ENCODE measurements at places on chromosomes 2 and 18.

DNA sequence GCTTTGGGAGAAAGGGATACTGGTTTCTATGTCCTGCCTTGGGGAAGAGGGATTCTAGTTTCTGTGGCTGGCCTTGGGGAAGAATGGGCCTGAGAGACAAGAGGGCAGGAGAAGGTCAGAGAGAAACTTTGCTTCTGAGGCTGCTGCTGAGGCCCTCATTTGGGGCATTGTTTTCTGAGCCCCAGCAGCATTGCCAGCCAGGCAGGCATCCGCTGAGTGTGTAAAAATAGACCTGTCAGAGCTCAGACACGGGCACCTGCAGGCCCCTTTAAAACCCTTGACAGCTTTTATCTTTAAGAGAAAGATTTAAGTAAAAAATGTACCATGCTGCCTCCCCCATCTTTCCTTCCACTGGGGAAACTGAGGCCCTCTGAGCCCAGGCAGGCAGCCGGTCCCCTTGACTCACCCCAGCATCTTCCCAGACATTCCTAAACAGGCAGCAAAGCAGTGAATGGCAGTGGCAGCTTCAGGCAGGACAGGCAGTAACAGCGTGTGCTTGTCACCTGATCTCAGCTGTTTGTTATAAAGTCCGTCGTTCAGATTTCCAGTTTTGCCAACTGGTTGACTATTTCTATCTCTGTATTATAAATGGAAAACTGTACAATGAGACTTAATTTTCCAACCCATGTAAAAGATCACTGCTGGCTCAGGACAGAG is 27.6 kb downstream of the MLPH start:
- DNase-seq, result no peak

DNA sequence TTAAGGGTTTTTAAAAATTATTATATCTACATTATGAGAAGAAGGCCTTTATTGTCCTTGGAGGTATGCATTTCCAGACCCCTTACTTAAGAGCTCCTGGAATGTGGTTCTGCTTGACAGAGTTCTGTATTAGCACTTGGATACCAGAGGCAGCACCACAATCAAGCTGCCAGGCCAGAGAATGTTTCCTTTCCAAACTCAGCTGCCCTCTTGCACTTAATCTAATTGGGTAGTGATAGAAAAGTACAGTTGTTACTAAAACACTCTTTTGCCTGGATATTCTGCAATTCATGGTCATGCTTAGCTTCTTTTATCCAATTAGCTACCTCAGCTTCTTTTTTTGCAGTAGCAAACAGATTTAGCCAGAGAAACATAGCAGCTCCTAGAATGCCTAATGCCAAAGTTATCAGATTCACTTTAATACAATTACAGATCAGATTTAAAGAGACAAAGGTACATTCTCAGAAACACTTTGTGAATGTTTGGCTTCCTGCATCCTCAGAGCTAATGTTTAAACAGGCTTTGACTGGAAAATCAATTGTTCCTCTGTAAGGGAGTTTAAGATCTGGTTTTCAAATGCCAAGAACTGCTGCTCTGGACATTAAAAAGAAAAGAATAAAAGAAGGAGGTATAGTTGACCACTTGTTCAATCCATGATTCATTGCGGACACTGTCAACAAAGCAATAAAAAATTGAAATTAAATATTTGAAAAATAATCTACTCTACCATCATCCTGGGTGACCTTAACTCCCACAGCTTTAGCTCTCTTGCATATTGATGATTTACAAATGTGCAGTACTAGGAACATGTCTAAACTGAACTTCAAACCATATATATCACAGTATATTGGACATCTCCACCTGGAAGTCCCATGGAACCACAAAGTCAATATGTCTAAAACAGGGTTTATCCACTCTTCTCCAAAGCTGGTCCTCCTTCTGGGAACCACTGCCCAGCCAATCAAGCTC is 12.8 kb downstream of the NOSTRIN start:
- no peak for DNase-seq

DNA sequence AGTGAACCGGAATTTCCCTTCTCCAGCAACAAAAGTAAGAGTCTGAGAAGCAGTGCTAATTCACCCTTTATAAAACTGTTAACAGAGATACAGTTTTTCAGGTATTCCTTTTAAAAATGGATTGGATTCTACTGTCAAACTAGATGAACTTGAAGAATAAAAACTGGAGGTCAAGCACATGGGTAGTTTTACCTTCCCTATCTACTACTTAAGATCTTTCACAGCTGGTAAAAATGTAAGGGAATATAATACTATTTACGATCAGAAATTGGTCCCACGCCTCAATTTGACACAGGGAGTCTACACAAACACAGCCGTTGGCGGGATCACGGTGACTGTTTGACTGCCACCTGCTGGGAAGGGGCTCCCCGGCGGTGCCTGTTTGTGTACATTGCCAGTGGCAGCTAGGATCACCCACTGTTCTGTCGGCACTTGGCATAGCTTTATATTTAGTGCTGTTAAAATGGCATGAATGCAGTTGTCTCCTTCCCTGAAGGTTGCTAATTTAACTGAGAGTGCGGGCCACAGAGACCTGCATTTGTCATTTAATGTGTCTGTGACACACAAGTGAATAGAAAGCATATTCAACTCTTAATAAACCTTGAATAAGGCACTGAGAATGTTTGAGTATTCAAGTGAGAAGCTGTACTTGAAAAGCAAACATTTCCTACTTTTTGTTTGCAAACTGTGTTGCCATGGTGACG is 59.5 kb downstream of the ABCG8 start:
- DNase-seq, result no peak

DNA sequence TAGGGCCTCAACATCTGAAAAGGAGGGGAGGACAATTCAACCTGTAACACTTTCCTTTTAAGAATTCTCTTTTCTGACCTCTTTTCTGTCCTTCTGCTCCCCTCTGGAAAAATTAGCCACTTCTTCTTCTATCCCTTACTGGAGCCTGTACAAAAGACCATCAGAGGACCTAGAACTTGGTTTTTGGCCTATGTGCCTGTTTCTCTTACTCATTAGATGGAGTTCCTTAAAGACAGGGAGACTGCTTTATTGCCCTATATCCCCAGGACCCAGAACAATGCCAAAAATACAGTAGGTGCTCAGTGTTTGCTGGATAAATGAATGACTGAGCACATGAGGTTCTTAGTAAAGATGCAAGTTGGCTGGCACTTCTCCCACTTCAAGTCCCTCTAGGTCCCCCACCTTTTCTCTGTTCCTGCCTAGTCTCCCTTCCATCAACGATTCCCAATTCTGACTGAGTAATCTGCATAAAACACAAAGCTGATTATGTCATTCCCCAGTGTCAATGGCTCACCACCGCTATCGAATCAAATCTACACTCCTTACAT is 114.2 kb downstream of the DDX1 start:
- DNase-seq, result no peak

DNA sequence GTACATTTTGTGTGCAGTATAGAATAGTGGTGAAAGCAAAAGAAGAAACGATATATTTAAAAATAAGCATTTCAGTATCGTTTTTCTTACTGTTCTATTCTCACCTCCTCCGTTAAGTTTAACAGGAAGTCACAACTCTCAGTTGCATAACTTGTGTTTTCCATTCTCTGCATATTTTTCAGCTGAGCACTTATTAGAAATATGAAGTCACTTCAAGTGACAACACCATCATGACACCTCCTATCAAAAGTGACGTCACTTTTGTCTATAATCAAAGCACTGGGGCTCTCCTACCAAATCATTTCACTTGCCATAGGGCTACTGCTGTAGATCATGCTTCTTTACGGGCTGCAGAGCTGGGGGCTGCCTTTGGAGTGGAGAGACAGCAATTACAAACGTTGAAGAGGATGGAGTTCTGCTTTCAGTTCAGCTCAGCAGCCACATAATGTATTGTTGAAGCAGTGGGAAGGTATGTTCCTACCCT is 36.3 kb downstream of the STAT4 start:
- peak; percentile 6 for DNase-seq

GRCh38 chr18:10047237-10047636 is 133.4 kb downstream of the VAPA start:
- DNase-seq, result no peak

DNA sequence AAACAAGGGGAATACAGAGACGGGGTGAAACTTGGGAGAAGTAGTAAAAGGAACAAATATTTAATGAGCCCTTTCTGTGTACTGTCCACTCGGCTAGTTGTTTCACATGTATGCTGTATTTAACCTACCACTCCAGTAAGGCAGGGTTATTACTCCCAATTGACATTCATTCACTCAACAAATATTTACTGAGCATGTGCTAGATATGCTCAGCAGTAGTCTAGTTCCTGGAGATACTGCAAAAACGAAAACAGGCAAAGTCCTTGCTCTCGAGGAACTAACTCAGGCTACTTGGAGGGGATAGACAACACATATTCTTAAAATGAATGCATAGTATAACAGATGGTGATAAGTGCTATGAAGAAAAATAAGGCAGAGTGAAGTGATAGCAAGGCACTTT is 207.3 kb downstream of the SS18 start:
- DNase-seq, result no peak

DNA sequence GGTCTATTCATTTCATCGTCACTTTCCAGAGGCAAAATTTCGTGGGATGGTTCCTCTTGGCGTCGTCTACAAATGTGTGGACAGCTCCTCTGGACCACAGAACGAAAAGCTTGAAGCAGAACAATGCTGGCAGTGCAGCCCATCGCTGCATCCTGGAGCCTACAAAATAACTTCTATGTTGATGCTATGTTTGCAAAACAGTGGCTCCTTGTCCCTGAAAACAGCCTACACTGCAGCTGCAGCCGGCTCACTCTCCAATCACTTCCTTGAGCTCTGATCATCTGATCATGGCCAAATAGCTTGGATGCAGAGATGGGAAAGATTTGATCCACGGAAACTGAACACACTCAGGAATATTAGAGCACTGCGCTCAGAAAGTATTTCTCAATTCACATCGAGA is 60.0 kb downstream of the DOCK10 start:
- no peak for DNase-seq

DNA sequence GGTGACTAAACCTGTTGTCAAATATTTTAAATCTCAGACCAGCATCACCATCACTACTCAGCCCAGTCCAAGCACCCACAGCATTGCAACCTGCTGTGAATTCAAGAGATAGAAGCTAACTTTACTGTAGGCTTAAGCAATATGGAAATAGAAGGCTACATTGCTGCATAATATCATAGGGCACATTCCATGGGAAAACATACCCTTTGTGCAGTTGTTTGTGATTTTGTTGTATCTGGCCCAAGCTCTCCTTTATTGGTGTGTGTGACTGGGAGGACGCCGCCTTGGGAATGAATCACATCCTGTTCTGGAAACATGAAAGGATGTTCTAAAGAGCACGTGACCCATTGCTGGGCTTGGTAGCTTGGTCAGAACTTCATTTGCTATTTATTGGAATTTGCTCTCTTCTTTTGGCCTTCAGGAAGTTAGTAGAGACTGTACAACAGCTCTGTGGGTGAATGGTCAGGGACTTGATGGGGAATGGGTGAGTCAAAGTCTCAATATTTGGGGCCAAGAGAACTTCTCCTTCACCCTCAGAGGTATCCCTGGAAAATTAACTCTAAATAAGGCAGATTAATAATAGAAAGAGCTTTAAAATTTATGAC is 106.8 kb upstream of the SERPINE2 start:
- no peak for DNase-seq

DNA sequence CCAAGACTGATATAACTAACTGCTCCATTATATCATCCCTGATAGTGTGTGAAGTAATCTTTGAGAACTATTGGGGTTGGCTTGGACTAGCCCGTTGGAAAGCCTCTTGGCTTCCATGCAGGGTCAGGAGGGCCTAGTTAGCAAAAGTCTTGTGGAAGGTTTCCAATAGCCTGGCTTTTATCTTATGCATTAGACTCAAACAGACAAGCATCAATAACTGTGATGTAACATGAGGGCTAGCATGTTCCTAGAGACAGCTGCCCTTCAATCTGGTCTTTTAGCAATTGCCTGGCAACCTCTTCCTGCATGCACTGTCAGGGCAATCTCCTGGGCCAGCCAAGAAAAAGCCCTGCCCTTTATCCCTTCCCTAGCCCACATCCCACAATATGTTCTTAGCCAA is 18.2 kb downstream of the SLC8A1 start:
- no peak for DNase-seq

GRCh38 chr2:100285011-100285410 is 37.3 kb downstream of the LONRF2 start:
- DNase-seq, result no peak

DNA sequence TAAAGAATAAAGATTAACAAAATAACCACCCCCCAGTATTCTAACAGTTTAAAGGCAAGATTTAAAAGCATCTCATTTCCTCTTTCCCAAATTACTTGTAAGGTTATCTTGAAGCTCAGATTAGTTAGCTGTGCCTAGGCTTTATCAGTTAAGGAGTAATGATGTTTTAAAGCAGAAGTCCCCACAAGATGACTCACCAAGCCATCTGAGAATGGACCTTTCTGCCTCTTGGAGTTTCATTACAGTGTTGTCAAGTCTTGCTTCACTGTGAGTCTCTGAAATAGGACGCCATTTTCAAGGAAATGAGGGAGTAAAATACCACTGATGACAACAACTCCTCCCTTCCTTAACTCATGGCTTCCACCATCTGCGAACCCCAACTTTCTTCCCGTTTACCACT is 35.9 kb downstream of the ZNF385B start:
- DNase-seq, result no peak

DNA sequence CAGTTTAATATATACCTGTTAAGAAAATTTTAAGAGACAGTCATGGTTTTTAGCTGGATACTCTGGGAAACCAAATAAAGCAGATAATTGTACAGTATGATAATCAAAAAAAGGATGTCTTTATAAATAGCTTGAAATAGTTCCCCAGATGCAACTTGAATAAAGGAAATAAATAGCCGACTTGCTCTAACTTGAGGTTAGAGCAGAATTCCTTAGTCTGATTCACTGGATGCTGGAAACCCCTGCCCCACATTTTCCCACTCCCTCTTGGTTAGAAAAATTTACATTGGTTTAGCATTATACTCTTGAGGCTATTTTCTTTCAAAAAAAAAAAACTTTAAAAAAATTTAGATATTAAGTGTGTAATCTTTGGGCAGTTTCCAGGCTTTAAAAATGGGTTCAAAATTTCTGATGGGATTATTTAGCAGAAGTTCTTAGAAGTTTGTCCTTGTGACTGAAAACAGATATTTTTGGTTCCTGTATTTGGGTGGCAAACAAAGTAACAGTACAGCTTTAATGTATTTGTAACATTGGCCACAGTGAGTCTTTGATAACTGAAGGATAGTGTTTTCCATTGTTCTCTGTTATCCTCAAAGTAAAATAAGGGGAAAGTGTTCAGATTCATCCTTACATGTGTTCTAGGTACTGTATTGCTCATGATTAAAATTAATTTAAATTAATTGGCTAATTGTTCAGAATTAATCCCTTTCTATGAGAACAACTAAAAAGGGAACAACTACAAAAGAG is 39.6 kb downstream of the ITGAV start:
- no peak for DNase-seq

DNA sequence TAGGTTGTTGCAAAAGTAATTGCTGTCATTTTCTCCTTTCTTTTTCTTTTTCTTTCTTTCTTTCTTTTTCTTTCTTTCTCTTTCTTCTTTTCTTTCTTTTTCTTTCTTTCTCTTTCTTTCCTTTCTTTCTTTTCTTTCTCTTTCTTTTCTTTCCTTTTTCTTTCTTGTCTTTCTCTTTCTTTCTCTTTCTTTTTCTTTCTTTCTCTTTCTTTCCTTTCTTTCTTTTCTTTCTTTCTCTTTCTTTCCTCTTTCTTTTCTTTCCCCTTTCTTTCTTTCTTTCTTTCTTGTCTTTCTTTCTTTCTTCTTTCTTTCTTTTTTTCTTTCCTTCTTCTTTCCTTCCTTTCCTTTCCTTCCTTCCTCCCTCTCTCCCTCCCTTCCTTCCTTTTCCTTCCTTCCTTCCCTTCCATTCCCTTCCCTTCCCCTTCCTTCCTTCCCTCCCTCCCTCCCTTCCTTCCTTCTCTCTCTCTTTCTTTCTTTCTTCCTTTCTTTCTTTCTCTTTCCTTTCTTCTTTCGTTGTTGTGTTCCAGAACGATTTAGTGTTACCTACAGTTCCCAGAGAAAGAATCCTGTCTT is 178.9 kb downstream of the RPIA start:
- DNase-seq, result no peak
